Hematopoietic multipotent progenitor cell treated with erythropoietin and hydrocortisone succinate and interleukin-3 and kit ligand, for 4 days (in vitro differentiated cells): ENCODE measurements at places on chromosomes 1 and 21.

DNA sequence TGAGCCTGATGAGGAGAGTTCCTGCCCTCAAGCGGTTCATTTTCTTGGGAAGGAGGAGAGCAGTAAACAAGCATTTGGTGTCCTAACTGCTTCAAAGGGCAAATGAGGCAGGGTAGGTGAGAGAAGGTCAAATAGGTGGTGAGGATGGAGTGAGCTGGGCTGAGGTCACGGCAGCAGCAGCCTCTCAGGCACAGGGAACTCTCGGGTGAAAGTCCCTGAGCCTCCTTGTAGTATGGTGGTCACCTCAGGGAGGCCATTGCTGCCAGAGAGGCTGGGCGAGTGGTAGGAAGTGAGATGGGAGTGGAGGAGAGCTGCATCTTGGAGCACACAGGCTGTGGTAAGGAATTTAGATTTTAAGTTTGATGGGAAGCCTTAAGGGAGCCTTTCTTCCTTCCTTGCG is 4.0 kb downstream of the ADARB1 start:
- DNase-seq: no peak

- DNase-seq: no peak
Measured at GRCh38 chr21:28975397-28975796, 17.3 kb downstream of the LTN1 start.

GRCh38 chr1:147549526-147549925 is 8.2 kb downstream of the BCL9 start:
- no peak for DNase-seq

- DNase-seq: peak; percentile 96
Measured at GRCh38 chr21:14545906-14546480, at the start of gene SAMSN1. SAMSN1 (minus strand) TSS chr21:14546315; CDS start chr21:14546261, 54 bp downstream.

GRCh38 chr1:21775550-21775914 is 7.4 kb downstream of the USP48 start:
- no peak for DNase-seq

DNA sequence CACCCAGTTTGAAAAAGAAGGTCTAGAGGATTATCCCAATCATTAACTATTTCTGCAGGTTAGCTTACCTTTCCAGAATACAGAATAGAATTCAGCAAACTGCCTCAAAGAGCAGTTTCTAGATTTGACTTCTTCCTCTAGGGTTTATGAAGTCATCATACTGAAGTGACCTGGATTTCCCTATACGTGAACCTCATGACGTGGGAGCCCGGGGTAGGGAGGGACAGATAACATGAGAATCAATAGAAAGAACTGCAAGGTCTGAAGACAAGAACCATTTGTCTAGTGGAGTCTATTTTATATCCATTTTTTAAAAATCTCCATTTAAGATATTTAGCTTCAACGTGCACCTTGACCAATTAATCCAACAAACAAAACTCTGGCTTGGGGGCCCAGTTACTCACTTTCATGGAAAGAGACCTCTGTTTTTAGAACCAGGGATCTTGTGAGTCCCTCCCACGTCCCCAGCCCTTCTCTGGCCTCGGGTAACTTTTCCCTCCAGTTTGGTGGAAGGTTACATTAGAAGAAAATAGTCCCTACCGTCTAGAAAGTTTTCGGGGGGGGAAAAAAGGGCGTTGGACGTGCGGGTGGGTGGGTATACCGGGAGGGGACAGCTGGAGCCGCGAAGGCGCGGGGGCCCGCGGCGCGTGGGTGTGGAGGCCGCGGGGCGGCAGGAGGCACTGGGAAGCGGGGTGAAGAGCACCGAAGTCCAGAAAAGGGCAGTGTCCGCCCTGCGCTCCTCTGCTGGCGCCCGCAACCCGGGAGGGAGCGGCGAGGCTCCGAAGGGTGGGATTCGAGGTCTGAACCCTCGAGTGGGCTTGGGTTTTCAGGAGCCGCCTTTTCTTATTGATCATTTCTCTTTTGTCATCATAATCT is 13.8 kb upstream of the POGZ start:
- peak; percentile 65 for DNase-seq

DNA sequence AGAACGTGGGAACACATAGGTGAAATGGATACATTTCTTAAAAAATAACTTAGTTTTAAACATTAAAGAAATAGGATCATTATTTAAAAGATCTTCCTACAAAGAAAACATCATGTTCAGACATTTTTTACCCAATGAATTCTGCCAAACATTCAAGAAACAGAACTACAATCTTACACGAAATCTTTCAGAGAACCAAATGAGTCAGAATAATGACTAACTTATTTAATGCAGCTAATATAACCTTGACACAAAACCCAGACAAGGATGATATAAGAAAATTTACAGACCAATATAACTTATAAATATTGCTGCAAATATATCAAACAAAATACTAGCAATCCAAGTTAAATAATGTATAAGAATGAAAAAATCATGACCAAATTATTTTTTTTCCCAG is 220.1 kb upstream of the KCNK2 start:
- DNase-seq: no peak

DNA sequence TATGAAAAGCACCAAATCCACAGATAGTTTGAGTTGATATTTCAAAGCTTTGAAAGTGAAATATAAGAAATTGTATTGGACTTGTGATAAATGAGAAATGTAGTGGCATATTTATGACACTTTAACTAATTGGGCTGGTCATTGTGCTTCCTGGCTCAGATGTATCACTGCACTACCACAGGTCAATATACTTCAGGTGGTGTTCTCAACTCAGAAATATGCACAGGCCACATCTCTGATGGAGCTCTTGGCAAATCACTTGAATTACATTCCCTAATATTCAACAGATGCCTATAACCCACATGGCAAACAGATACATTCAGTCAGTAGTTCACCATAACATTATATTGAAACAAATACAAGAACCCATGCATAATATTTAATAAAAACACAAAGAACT is 209.6 kb downstream of the LYPLAL1 start:
- no peak for DNase-seq

DNA sequence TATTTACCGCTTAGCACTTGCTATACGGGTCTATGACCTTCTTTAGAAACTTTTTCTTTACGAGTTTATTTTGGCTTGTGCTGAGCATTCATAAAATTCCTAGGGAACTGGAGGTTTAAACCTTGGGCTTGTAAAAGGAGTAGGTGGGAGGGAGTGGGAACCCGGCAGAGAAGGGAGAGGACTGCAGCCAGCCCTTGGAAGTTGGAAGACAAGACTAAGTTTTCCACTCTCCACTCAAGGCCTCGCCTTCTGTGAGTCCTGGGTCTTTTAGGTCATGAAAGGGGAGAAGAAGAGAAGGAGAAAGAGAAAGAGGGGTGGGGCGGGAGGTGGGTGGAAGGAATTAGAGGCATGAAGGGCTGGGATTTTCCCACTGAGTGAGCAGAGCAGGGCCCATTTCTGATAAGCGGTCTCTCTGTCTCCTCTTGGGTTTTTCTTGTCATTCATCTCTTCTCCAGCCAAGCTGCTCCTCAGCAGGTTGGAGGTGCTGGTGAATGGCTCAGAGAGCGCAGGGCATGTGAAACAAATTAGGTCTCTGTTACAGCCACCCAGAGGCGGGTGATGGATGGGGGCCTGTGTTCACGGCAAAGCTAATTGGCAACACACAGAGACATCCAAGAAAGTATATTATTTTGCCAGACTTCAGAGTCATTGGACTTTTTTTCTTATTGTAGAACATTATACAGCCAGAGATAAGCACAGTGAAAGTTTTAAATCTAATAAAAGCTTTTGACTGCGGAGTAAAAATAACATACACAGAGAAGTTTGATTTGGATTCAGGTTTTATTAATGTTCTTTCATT is 247.3 kb downstream of the FOXD2 start:
- DNase-seq: no peak

GRCh38 chr1:72282271-72283021 is at the start of gene NEGR1:
NEGR1 (minus strand) TSS chr1:72282539.
- peak; percentile 96 for DNase-seq

DNA sequence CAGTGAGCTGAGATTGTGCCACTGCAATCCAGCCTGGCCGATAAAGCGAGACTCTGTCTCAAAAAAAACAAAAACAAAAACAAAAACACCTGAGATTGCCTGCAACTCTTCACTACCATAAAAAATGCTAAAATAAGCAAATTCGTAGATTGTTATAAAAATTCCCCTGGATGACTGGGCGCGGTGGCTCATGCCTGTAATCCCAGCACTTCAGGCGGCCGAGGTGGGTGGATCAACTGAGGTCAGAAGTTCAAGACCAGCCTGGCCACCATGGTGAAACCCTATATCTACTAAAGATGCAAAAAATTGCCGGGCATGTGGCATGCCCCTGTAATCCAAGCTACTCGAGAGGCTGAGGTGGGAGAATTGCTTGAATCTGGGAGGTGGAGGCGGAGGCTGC is 10.7 kb downstream of the MED18 start:
- DNase-seq: no peak

DNA sequence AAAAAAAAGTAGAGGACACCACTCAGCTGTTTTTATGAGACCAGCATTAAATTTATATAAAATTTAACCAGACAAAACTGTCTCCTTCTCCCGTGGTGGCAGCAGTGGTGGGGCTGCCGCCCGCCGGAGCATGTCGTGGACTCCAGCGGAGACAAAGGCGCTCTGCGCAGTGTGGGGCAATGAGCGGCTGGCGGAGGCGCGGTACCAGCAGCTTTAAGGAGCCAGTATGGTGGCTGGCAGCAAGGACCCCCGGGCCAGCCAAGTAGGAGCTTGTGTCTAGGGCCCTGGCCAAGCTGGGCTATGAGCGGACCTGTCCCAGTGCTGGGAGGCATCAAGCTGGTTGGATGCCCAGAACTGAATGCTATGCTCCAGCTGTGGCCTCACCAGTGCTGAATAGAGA is 2102.9 kb downstream of the NCAM2 start:
- no peak for DNase-seq

GRCh38 chr1:174797398-174797797 is 202.3 kb upstream of the CACYBP start:
- no peak for DNase-seq

DNA sequence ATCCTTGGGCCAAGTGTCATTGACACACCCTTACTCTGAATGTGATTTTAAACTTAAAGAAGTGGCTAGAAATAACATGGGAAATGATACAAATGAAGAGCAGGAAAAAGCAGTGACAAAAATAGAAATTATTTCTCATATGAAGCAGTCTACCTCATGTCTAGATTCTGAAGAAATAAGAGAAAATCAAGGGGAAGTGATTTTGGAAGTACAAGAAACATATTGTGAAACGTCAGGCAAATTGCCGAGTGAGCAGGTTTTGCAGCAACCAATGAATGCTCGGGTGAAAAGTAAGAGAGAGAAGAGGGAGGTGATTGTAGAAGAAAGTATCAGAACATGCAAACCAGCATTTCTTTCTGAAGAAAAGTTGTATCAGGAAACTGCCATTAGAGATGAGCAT is 130.7 kb downstream of the MACF1 start:
- no peak for DNase-seq

GRCh38 chr1:64961923-64962322 is 4.4 kb downstream of the JAK1 start:
- DNase-seq: no peak

GRCh38 chr1:1216770-1217620 is 3.0 kb upstream of the TNFRSF4 start:
- no peak for DNase-seq
